ENCODE measurements at places on chromosomes 5 and 9.

GRCh38 chr5:55521881-55522280 is 12.9 kb downstream of the PLPP1 start:
- no peak for DNase-seq

DNA sequence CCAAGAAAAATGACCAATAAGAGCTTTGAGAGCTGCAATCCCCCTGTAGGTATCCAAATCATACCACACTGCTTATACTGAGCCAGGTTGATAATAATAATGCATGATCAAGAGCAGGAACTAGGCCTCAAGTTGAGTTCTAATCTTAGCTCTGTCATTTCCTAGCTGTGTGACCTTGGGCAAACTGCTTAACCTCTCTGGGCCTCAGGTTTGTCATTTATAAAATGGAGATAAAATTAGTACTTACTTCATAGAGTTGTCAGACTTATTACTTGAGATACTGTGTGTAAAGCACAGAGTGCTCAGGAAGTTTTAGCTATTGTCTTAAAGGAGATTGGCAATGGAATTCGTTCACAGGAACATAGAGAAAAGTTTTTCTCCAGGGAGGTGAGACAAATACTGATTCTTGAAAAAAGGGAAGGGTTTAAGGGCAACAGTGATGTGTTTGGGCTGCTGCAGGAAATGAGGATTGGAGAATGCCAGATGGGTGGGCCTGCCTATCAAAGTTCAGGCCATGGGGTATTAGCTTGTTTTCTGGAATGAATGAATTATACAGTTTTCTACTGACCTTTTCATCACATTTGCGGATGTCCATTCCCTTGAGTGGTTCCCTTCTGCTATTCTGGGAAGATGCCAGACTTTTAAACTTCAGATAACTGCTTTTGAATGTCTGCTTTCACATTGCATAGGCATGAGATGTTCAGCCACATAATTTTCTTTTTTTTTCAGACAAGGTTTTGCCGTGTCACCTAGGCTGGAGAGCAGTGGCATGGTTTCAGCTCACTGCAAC is 10.2 kb upstream of the ATP6V0E1 start:
- DNase-seq: no peak

DNA sequence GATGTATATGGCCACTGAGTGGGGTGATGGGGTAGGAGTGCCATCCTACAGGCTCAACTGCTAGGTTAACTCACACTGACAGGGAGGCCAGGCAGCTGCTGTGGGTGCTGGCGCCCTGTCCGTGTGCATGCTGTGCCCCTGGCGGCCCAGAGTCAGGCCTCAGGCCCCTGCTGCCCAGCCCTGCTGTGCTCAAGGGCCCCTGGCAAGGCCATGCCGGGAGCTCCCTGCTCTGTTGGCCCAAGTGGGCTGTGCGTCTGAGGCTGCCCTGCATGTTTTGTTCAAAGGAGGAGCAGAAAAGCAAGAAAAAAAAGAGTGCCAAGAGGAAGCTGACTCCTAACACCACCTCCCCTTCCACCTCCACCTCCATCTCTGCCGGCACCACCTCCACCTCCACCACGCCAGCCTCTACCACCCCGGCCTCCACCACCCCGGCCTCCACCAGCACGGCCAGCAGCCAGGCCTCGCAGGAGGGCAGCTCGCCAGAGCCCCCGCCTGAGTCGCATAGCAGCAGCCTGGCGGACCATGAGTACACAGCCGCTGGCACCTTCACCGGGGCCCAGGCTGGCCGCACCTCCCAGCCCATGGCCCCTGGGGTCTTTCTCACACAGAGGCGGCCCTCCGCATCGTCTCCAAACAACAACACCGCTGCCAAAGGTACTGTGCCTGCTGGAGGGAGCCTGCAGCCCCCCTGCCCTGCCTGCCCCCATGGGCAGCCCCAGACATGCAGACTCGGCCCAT is 100.1 kb downstream of the PHF2 start:
- DNase-seq: no peak

GRCh38 chr5:84602371-84602771 is 217.7 kb upstream of the EDIL3 start:
- no peak for DNase-seq

- no peak for DNase-seq
Measured at GRCh38 chr9:96565671-96566497, 53.8 kb downstream of the CDC14B start.

DNA sequence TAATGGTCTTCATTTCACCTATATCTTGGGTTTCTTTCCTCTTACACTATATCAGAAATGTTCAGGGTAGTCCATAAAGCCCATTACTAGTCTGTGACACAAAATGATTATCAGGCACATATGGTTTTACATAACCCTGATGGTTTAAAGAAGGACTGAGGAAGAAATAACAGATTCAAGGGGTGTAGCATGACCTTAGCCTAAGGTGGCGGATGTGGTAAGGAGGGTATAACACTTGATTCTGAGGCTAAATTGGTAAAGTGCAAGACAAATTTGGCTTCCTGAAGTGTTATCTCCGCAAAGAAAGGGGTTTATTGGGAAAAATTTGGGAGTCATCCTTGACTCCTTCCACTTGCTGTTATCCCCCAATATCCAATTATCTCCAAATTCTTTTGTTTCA is 388.2 kb upstream of the RPS23 start:
- no peak for DNase-seq

DNA sequence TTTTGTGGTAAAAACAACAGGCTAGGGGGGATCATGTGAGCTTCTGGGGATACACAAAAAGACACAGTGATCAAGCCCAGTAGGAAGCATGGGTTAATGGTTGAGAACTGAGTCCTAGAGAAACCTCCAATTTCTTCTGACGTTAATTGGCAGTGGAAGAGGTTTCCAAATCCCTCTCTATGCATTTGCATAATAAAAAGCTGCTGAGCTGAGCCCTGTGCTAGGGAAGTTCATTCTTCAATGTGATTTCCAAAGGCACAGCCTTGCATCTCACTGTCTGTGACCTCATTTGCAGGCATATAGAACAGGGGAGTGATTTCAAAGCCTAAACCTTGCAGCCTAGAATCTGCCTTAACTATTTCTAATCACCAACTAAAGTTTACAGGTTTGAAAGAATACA is 812 bp downstream of the DNAH5 start:
- DNase-seq: no peak

GRCh38 chr9:626596-626995 is 214.9 kb upstream of the DMRT1 start:
- no peak for DNase-seq

Data from fibroblast of skin of left biceps (primary cell).